ENCODE measurements at places on chromosomes 11 and 22.

DNA sequence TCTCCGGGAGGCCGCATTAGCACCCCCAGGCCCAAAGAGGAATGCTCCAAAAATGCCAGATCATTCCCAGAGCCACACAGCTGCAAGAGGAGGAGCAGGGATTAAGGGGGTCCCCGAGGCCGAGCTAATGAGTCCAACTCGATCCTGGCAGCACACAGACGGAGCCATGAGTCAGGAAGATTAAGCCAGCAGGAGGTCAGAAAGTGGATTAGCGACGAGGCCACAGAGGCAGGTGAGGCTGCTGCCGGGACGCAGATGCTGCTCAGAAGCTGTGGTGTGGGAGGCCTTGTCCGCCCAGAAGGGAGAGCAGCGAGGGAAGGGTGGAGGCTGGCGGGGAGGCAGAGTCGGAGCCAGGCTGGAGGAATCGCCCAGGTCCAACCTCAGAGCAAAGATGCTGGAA, 120.5 kb downstream of the SHANK2 start:
- no peak for DNase-seq

- DNase-seq, result no peak
Observed at GRCh38 chr22:30181459-30182349, 64.9 kb downstream of the LIF start.

- DNase-seq, result peak; percentile 80
Observed at GRCh38 chr11:81237139-81237538, 1496.5 kb downstream of the FAM181B start.

DNA sequence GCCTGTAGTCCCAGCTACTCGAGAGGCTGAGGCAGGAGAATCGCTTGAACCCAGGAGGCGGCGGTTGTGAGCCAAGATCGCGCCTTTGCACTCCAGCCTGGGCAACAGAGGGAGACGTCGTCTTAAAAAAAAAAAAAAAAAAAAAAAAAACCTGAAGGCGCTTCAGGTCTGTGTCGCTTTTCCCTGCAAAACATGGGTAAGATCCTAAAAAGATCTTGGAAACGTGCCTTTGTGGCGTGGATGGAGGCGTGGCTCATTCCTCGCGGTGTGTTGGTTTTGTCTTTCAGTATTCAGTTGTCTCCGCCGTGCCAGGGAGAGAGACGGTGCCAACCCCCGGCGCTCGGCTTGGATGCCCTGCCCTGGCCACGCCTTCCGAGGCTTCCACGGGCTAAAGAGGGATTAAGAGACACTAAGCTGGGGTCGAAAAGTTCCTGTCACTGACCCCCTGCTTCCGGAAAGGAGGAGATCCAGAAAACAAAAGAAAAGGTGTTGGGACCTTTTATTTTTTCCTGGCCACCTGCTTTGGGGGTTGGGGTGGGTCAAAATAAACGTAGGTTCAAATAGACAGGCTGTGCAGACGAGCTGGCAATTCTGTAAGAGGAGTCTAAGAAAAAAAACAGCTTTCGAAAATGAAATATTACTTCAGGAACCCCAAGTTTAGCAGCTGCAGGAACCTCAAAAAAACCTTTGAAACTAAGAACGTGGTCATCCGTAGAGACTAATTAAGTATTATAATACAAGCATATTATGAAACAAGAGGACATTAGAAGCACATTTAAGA, 1.1 kb upstream of the SLC35F2 start:
- DNase-seq, result peak; percentile 11

GRCh38 chr11:91041626-91042025, 818.8 kb upstream of the CHORDC1 start:
- no peak for DNase-seq

Measured in left kidney (tissue), 8 donors.